ENCODE measurements at places on chromosomes 7 and 10.

GRCh38 chr7:131547589-131547988, 8.8 kb downstream of the PODXL start:
- DNase-seq: no peak

DNA sequence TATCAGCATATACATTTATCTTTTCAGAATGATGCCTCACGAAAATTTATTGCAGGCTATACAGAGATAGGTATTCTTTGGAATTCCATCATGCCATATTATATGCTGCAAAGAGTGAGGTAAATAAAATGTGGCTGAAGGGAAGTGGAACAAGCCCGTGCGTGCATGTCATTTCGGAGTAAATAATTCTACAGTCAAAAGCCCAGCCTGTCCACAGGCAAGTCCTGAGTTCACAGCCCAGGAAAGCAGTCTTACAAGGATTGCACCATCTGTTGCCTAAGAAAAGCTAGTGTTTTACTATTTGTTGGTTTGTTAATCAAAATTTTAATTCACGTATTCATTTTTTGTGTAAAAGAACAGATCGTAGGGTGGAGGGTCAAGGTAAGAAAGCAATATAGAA, 292.4 kb upstream of the AKR1E2 start:
- no peak for DNase-seq

DNA sequence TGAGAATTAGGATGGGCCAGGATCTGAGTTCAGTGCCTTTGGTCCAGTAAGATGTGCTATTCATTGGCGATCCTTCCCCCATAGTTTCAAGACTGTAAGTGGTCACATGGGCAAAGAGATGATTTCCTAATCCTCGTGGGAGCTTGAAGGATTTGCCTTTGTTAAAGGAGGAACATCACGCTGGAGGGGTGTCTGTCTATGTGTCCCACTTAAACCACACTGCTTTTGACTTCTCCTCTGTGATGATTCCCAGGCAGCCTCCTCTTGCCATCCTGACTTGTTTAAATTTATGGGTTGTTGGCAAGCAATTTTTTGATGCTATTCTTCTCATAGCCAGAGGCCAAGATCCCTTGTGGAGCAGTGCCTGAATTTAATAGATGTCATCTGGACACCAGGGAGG, 154.0 kb downstream of the TCF7L2 start:
- no peak for DNase-seq

DNA sequence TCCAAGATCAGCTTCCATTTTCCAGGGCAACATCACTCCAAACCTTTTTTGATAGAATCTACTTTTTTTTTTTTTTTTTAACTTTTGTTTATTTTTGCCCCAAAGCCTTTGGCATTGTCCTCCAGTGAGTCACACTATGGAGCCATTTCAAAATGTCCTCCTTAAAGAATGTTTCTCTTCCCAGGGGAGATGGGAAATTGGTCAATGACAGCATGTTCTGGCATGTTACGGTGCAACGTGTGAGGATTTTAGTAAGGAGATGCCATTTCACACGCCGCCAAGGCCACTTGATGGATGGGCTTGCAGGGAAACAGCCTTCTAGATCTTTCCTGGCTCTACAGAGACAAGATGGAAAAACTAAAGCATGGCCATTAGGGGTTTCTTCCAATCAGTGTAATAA, 30.7 kb upstream of the TRIL start:
- no peak for DNase-seq

GRCh38 chr7:50792342-50793119, 9.8 kb upstream of the GRB10 start:
- no peak for DNase-seq

GRCh38 chr10:128741180-128741579, 615.0 kb upstream of the MKI67 start:
- no peak for DNase-seq

DNA sequence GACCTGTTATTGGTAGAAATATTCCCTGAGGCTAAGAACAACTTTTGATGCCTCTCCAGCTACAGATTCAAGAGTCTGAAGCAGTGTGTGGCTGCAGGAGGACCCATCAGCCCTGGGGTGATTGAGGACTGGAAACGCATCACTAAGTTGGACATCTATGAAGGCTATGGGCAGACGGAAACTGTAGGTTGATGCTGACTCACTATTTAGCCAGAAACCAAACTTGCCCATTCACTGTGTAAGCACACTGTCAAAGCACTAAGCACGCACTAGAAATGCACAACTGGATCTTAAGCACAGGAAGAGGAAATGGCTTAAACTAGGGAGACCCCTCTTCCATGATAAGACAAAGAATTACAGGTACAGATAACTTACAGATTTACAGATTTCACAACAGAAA, 20.8 kb downstream of the ACSM6 start:
- DNase-seq: no peak

DNA sequence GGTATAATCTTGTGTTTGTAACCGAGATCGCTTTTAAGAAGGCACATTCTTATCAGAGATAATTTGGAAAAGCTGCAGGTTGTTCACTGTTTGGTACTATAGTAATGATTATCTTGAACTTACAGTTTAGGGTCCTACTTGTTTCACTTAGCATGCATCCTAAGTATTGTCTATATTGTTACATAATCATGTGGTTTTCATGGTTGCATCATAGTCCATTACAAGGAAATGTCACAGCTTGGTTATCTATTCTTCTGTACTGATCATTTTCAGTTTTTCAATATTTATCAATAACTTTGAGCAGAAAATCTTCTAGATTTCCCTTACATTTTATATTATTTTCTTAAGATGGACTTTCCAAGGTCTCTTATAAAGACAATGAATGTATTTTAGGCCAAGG, 116.3 kb downstream of the PLPP4 start:
- no peak for DNase-seq
